ENCODE measurements at places on chromosomes 13 and 19.

GRCh38 chr19:32349051-32349450 is 3.6 kb downstream of the ZNF507 start:
- DNase-seq: no peak

DNA sequence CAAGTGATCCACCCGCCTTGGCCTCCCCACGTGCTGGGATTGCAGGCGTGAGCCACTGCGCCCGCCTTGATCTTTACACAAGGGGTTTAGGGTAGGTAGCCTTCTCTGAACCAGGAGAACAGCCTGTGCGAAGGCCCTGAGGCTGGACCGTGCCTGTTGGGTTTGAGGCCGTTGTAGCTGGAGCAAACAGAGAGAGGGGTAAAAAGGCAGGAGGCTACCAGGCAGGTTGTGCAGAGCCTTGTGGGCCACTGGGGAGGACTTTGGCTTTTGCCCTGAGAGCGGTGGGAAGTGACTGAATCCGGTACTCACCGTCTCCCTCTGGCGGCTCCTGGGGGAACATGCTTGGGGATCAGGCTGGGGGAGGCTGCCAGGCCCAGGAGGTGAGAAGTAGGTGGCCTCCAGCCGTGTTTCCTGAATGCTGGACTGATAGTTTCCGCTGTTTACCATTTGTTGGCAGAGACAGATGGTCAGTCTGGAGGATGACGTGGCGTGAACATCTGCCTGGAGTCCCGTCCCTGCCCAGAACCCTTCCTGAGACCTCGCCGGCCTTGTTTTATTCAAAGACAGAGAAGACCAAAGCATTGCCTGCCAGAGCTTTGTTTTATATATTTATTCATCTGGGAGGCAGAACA is 24.6 kb downstream of the SPC24 start:
- DNase-seq: peak; percentile 33

DNA sequence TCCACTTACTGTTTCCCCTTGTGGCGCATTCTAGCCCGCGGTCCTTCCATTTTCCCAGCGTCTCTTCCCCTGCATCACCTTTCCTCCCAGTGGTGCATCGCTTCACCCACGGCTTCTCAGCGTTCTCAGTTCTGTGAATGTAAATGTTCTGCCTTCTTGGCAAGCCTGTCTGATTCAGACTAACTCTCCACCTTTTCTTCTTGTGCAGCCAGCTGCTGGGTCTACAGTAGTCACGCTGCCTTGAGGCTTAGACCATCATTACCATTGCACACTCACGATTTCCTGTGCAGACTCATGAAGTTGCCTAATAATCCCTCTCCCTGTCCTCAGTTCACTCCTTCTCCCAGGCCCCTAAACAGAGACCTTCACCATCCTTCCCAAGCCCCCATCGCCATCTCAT is 75.0 kb downstream of the DHRS12 start:
- no peak for DNase-seq

GRCh38 chr13:64371045-64371444 is 2859.1 kb downstream of the PCDH9 start:
- DNase-seq: no peak

DNA sequence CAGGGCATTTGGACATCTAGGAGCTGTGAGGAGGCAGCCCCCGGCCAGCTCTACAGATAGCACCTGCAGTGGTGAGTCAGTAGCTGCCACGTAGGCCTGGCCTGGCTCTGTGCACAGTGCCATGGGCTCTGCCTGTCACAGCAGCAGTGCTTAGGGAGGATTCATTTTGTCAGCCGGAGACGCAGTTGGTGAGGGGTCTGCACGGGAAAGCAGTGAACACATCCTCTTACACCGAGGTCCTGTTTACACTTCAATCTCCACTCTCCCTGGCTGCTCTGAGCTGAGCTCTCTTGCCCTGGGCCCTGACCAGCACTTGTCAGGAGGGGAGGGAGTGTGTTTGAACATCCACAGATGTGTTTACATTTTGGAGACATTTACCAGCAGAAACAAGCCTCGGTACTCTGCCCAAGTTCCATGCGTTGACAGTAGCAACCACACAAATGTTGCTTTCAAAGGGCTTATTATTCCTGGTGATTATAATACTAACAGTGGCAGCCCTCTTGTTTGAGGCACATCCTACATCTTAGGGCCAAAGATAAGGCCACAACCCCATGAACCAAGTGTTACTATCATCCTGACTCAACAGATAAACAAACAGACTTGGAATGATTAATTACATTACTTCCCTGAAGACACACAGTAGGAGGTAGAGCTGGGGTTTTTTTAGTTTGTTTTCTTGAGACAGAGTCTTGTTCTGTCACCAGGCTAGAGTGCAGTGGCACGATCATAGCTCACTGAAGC is 148.9 kb downstream of the USP12 start:
- no peak for DNase-seq

DNA sequence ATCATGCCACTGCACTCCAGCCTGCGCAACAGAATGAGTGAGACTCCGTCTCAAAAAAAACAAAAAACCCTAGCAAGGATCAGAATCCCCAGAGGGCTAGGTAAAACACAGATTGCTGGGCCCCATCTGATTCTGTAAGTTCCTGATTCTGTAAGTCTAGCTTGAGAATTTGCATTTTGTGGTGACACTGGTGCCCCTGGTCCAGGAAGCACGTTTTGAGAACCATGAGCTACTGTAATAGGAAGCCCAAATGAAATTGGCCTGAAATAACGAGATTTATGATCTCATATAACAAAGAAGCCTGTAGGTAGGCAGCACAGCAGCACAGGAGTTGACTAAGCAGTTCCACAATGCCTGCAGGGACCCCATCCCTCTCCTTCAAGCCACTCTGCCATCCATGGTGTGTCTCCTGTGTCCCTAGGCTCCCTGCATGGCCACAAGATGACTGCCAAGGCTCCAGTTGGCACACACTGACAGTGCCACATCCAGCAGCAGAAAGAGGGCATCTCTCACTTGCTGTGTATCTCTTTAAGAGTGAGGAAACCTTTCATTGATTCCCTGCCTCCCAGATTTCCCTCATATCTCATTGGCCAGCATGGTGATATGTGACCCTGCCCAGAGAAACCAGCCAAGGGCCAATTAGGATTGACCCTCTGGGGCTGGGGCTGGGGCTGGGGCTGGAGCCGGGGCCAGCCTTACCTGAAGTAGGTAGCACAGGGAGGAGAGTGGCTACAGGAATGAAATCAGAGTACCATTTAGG is 21.7 kb downstream of the SIPA1L3 start:
- no peak for DNase-seq

GRCh38 chr13:108463340-108463739 is 166.1 kb upstream of the MYO16 start:
- DNase-seq: no peak

DNA sequence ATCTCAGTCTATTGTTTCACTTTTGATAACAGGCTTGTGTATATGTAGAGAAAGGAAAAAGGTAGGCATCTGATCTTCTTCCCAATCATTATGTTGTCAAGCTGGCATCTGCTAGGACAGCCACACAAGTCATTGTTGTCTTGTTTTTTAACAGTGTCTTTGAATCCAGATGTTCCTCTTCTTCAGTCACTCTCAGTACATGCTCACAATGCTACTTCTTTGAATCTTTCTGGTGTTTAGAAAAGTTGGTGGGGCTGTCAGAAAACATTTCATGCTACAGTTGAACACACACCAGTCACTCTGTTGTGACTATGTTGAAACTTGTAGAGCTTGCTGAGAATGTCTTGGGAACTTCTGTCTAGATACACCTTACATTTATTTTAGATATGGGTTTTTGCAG is 1231.4 kb upstream of the MIR17HG start:
- no peak for DNase-seq

DNA sequence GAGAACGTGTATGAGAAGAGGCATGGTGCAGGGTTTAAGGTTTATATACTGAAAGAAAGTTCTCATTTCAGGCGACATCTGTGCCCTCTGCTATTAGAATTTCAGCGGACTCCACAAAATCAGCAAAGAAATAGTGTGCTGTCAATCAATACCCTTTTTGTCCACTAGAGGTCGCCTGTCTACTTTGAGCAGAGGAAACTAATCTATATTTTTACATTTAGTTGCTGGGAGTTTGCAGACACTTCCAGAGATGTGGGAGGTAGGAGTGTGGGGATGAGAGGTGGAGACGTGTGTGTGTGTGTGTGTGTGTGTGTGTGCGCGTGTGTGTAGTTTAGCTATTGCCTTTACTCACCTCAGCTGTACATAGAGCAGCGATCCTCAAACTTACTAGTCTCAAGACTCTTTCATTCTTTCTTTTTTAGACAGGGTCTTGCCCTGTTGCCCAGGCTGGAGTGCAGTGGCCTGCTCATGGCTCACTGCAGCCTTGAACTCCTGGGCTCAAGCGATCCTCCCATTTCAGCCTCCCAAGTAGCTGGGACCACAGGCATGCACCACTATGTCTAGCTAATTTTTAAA is 9.7 kb downstream of the INAFM1 start:
- DNase-seq: no peak

DNA sequence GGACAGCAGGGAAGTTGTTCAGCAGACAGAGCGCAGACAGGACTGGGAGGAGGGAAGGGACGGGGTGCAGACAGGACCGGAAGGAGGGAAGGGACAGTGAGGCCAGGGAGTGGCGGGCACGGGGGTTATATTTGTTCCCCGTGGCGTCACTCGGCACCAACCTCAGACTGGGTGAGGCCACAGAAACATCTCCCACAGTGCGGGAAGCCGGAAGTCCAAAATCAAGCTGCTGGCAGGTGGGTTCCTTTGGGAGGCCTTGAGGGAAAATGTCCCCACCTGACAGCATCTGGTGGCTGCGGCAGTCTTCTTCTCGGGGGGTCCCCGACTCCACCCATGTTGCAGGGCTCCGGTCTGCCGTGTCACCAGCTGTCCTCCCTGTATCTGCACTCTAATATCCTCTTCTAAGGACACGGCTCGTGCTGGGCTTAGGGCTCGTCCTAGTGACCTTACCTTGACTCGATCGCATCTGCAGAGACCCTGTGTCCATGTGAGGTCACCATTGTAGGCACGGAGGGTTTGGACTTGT is 133.0 kb downstream of the STK24 start:
- DNase-seq: no peak

GRCh38 chr13:74256969-74257368 is 122.8 kb upstream of the KLF12 start:
- no peak for DNase-seq

DNA sequence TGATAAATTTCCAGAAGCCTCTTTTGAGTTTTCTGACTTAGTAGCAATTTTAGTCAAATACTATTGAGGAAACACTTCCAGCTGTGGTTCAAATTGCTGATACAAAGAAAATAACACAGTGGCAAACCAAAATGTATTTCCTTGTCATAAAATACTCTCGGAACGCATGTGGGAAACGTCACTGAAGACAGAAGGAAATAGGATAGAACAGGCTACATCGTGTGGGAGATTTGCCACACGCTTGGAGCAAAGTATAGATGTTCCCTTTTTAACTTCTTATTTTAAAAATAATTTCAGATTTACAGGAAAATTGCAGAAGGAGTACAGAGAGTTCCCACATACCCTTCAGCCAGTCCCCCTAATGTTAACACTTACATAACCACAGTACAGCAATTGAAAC is 88.8 kb downstream of the ING1 start:
- DNase-seq: no peak

DNA sequence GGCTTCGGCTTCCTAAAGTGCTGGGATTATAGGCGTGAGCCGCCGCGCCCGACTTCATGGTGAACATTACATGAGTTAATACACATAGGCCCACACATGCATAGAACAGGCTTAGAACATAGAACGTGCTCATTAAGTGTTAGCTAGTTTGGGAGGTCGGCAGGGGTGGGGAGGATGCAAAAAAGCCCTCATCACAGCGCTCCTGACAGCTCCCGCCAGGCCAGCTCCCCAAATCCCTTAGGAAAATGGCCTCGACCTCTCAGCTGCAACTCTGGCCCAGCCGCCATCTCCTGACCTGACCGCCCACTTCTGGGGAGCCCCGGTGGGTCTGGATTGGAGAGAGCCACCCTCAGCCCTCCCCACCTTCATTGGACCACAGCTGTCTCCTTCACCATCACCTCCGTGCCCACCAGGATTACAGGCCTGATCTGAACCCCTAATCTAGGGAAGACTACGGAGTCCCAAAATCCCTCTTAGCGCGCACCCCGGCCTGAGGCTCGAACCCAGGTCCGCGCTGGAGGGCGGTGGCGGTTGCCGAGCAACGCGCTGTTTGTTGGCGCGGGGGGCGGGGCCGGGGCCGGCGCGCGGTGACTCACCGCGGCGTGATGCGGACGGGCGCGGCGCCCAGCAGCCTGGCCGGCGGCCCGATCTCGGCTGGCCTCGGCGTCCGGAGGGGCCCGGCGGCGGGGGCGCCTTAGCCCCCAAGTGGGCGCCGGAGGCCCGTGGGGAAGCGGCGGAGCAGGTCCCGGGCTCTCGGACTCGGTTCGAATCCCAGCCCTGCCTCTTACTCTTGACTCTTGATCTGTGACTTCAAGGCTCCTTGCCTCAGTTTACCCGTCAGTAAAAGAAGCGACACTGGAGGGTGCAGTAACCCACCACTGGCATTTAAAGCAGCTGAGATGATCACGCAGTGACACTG is 26.7 kb upstream of the NANOS3 start:
- DNase-seq: no peak

GRCh38 chr19:33580645-33581037 is 41.1 kb upstream of the CHST8 start:
- DNase-seq: no peak

DNA sequence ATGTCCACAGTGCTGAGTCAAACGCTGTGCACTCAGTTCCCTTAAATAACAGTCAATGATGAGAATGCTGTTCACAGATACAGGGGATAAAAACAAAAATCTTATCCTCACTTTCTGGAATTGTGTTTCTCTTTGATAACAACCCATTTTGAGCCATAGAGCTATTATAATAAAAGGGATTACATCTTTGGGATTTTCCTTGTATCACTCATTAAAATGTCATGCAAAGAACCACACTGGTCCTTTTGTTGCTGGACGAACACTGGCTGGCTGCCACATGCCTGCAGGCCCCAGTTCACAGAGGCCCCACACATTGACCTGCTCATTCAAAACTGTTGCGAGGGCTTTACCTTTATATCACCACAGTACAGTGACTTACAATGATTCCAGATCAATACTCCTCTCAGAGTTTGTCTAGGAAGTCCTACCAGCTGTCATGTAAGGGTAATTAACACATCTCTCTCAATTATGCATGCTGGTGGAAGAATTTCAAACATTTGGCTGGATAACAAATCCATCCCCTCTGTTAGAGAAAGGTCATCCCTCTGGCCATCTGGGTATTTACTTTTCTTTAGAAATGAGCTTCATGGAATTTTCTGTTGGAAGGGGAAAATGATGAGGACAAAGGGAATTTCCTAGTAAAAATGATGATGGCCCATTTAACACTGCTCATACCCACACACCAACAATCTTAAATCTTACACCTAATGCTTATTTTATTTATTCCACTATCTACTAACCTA is 85.9 kb downstream of the MBNL2 start:
- DNase-seq: no peak

All from stimulated activated CD8-positive, alpha-beta memory T cell treated with anti-CD3 and anti-CD28 coated beads, Interleukin-4, amount 100 ng/mL, for 1 hour (primary cell).